ENCODE measurements at places on chromosomes 11 and 22. TPM values are rescaled to one million over a fixed set of nuclear protein-coding genes. Genes with fewer than 3 reads are reported as not detected.

- DNase-seq, result no peak
These were observed 85.0 kb upstream of the SEPTIN5 start for GRCh38 chr22:19629331-19629719.

DNA sequence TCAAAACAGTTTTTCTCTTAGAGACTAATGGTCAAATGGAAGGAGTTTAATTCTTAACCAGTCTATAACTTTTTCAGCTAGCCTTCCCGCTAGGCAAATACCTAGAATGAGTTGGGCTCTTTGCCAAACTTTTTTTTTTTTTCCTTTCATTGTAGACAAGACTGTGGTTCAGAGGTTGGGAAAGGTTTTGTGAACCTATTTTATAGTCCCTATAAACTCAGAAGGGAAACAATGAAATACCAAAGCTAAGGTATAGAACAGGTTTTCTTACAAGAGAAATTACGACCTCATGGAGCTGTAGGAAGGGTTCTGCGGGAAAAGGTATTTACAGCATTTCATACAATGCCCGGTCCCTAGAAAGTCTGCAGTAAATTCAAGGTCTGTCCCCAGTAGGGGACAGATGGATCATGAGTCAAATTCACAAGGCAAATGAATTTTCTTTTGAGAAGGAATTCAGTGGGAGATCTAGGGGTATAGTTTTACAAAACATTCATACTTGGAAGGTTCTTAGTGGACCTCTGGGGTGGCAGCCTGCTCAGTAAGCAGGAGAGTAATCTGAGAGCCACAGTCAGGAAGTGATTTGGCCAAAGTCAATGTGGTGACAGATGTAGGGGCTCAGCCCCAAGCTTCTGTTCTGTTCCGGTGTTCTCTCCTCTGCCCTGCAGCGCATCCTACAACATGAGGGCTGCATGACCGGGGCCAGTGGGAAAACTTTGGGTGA lies 146.8 kb downstream of the DBX1 start:
- peak; percentile 37 for DNase-seq

DNA sequence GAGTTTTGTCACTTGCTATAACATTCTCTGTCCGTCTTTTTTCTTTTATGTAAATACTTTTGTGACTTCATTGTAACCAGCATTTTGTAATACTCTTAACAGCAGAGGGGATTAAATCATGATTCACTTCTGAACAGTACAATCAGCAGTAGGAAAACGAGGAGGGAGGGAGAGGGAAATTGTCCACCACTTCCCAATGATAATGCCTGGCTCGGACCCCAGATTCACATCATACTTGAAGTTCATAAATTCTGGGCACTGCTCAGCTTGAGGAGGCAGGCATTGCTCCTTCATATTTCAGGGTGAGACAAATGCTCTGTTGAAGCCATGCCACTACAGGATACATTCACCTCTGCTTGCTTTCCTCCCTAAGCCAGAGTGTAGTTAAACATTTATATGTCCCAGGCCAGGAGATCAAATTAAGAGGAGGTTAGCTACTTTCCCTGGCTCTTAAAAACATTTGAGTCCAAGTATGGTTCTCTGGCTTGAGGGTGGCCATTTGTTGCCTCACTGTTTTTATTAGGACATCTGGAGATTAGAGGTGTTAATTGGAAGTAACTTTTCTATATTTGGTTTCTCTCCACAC lies 129.0 kb upstream of the LDLRAD3 start:
- DNase-seq, result no peak

- DNase-seq, result no peak
These were observed 2.1 kb upstream of the SMIM38 start for GRCh38 chr11:69153661-69154060.

- no peak for DNase-seq
These were observed 821.3 kb upstream of the API5 start for GRCh38 chr11:42490506-42490905.

GRCh38 chr11:32438866-32439489 lies 3.6 kb upstream of the WT1 start:
- peak; percentile 77 for DNase-seq

- DNase-seq, result peak; percentile 80
These were observed 84.6 kb downstream of the CLPB start for GRCh38 chr11:72349616-72350218.

- no peak for DNase-seq
These were observed 1.8 kb upstream of the C1QTNF4 start for GRCh38 chr11:47595967-47596366.

GRCh38 chr11:57180081-57180561 lies 1.6 kb upstream of the LRRC55 start:
- DNase-seq, result no peak

DNA sequence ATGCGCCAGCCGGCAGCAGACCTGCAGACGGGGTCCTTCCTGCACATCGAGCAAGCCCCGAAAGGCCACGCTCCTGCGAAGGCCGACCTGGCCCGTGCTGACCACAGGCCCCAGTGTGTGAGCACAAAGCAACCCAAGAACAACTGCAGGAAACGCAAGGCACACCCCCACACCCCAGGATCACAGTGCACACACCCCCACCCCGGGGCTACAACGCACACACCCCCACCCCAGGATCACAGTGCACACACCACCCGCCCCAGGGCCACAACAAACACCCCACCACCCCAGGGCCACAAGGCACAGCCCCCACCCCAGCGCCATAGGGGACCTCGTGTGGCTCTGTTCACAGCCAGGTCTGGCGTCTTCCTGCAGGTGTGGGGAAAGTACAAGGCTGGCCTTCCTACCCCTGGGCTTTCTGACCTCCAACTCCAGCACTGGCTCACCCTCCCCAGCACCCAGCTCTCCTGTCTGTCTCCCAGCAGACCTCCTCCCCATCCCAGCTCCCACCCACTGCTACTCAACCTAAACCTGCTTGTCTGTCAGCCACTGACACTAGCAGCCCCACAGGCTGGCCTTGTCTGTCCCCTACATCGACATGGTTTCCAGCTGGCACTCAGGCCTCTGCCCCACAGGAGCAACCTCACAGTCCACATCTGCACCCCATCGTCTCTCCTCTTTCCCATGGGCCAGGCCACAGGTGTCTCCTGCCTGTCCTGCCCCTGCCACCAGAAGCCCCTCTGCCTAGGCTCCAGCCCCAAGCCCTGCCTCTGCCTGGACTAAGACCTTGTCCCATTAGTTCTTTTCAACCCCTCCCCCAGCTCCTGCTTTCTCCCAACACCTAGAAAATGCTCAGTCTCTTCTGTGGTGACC lies 20.5 kb upstream of the EFCAB6 start:
- no peak for DNase-seq

- DNase-seq, result no peak
These were observed 14.3 kb downstream of the TTC38 start for GRCh38 chr22:46281866-46282678.

- DNase-seq, result peak; percentile 36
These were observed 67.5 kb downstream of the PRR5L start for GRCh38 chr11:36363361-36364268.

DNA sequence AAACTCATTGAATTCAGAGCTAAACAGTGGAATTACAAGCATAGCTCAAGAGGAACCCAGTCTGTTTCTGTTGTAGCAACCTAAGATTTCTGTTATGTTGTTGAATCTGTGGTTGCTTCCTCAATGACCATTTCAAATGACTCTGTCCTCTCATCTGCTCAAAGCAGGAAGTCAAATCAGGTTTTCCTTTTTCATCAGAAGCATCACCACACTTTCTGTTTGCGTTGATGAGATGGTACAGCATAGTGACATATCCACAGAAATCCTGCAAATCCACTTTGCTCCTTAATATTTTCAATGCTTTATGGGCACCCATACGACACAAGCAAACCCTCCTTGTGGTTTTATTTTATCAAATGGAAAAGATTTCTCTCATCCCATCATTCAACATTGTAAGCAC lies 12.6 kb upstream of the UCP2 start:
- DNase-seq, result no peak

GRCh38 chr11:64139049-64139448 lies 26.9 kb downstream of the MACROD1 start:
- DNase-seq, result no peak

- no peak for DNase-seq
These were observed 4.9 kb downstream of the APOL3 start for GRCh38 chr22:36155702-36156101.

GRCh38 chr11:127376301-127376700 lies 375.7 kb upstream of the KIRREL3 start:
- peak; percentile 87 for DNase-seq

DNA sequence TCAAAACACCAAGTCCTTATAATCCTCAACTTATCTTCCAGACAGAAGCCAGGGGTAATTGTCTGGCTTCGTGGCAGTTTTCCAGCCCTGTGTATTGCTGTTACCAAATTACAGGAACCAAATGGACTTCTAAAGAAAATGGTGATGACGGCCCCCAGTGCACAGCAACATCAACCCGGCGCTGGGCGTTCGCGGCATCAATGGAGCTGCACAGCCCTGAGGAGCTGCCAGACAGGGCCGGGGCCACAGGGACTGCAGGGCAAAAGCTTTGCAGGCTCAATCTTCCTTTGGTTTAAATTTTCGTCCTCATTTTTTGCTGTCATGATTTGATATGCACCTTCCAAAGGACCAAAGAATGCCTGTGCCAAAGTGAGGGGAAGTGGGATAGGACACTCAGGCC lies 292.5 kb downstream of the BRD1 start:
- no peak for DNase-seq

- DNase-seq, result no peak
These were observed 24.5 kb downstream of the ST14 start for GRCh38 chr11:130183878-130184610.

GRCh38 chr11:14981507-14981906 lies 9.4 kb upstream of the CALCA start:
- peak; percentile 26 for DNase-seq

DNA sequence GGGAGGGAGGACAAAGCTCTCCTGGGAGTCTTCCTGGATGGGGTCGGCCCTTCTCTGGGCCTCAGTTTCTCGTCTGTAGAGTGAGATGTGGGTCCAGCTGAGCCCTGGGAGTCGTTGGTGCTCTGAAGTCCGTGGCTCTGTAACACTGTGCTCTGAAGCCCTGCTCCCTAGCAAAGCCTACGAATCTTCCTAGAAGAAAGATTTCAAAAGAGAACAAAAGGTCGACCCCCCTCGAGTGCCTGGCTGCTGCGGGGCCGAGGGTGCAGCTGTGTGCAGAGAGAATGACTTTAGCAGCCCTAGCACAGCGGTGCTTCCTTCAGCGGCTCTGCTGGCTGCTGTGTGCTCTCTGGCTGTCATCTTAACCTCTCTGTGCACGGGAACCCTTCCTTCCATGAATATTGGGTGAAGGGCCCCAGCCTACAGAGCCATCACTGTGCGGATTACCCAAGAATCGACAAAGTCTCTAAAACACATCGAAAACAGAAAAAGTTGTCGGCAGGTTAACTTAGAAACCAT lies 10.7 kb downstream of the ANO1 start:
- no peak for DNase-seq

GRCh38 chr11:122983438-122984185 lies 2.0 kb upstream of the BSX start:
- no peak for DNase-seq

GRCh38 chr11:40290171-40290631 lies 1169.3 kb downstream of the LRRC4C start:
- DNase-seq, result no peak

GRCh38 chr22:39994566-39995392 lies at the start of gene FAM83F:
TSS of gene FAM83F (plus strand) at chr22:39994954. CDS start at chr22:39995043, 89 bp downstream.
- DNase-seq, result no peak

GRCh38 chr11:122723106-122723505 lies 67.6 kb downstream of the UBASH3B start:
- DNase-seq, result no peak

DNA sequence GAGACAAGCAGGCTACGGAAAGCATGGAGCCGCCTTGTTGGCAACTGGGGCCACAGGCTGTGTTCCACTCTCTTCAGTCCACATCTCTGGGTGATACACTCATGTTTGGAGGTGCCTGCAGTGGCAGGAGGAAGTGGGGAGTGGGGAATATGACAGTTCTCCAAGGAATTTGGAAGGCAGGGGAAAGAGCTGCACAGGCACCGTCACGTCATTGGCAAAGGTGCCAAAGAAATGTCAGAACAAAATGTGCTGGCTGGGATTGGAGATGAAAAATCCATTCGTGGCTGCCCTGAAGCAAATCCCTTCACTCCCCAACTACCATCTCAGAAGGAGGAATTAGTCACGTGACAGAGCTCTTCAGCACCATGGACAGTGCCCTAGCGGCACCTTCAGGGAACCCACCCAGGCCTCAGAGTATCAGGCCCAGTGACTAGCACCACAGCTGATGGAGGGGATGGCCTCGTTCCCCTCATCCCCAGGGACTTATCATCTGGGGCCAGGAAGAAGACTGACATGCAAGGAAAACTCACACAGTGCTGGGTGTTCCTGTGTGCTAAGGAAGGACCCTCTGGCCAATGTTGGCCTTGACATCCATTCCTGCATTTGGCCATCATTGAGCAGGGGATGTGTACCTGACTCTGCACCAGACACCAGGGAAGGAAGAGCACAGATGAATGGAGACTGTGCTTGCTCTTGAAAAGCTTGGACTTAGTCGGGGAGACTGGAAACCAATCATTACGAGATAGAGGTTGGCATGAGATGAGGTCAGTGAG lies 48.5 kb upstream of the PRDM11 start:
- peak; percentile 70 for DNase-seq

DNA sequence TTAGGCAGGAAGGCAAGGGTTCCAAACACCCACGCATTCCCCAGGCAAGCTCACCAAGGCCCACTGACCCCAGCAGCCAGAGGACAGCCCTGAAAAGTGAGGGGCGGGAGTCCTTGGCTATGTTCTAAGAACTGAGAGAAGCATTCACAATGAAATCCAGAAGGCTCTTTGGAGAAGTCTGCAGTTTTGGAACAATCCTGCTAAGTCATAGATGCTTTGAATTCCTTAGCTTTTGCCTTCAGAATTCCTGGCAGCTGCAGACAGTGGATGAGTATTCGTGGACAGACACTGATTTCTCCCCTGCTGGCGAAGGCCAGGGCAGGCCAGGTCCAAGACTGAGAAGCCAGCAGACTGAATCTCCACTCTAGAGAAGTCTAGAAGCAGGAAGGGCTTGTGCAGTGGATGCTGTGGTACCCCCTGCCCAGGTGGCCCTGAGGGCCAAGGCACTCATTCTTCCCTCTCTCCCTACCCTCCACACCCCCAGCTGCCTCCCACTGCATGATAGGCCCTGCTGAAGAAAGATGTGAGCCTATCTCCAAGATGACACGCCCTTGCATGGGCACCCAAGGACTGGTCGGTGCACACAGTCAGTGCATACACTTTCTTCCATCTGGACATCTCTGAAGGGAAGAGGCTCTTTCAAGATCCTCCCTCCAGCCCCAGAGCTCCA lies 133.2 kb upstream of the TEAD1 start:
- peak; percentile 78 for DNase-seq

- no peak for DNase-seq
These were observed 866 bp downstream of the EXPH5 start for GRCh38 chr11:108592591-108593213.

Gene PPM1F
- total RNA-seq, result 98.1 TPM

Gene VPREB1
- total RNA-seq, result not detected

Gene LRRC74B
- 0.88 TPM for total RNA-seq

Gene OR5AR1
- not detected for total RNA-seq

Gene LGR4
- total RNA-seq, result 17.3 TPM

Gene NPAS4
- not detected for total RNA-seq

Gene GGTLC3
- not detected for total RNA-seq

Gene SLC25A18
- 1.2 TPM for total RNA-seq

Gene KRTAP5-7
- total RNA-seq, result not detected

Gene RASGRP2
- total RNA-seq, result 0.62 TPM

Gene TBX1
- 42.6 TPM for total RNA-seq

Gene OR2AG2
- not detected for total RNA-seq

Gene MYBPC3
- total RNA-seq, result not detected

Gene OMP
- total RNA-seq, result not detected

Data from myocyte (in vitro differentiated cells).